ENCODE measurements at places on chromosomes 6 and 20. TPM values are rescaled to one million over a fixed set of nuclear protein-coding genes. Genes with fewer than 3 reads are reported as not detected.

SMOC2 gene
- not detected for total RNA-seq

HLA-DMB gene
- 78.5 TPM for total RNA-seq

TFAP2A gene
- total RNA-seq = 3.3 TPM

CRIP3 gene
- total RNA-seq = 1.7 TPM

GPR6 gene
- not detected for total RNA-seq

CST2 gene
- not detected for total RNA-seq

VGLL2 gene
- total RNA-seq = not detected

PRR18 gene
- total RNA-seq = 0.13 TPM

SULF2 gene
- not detected for total RNA-seq

WFDC12 gene
- not detected for total RNA-seq

TCP11 gene
- not detected for total RNA-seq

DLK2 gene
- not detected for total RNA-seq

DNA sequence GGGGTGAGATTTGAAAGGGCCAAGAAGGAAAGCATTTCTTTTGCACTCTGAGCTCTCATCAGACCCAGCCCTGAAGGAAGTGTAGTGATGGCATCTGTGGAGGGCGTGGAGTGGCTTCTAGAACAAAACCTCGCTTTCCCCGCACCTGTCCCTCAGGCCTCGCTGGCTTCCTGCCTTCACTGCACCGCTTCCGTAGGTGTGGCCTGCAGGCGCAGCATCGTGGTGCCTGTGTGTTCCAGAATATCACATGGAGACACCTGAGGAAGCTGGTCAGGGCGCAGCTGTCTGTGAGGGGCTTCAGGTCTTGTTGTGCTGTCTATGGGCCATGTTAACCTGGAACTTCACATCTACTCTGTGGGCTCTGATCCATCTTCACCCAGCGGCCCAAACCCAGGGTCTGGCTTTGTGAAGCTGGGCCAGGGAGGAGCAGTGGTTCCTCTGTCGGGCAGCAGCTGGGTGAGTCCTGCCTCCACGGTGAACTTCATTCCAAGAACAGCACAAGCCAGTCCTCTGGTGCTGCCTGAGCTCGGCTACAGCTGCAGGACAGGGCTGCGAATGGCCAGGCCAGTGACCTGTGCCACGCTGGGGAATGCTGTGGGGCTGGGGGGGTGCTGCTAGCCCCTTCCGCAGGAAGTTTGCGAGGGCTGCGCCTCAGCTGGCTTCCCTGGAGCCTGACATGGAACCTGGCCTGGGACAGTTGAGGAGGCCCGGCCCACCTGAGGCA is 40.9 kb downstream of the DSTN start:
- DNase-seq = no peak

- DNase-seq = no peak
Measured at GRCh38 chr6:124028117-124028516, 224.5 kb downstream of the NKAIN2 start.

GRCh38 chr6:42904467-42904866 is 11.4 kb upstream of the PTCRA start:
- no peak for DNase-seq

GRCh38 chr20:48482790-48483189 is 345.0 kb downstream of the PREX1 start:
- DNase-seq = no peak

GRCh38 chr20:61726979-61727378 is 338.7 kb downstream of the TAF4 start:
- DNase-seq = no peak

- DNase-seq = no peak
Measured at GRCh38 chr6:169044381-169045230, 209.0 kb downstream of the THBS2 start.

DNA sequence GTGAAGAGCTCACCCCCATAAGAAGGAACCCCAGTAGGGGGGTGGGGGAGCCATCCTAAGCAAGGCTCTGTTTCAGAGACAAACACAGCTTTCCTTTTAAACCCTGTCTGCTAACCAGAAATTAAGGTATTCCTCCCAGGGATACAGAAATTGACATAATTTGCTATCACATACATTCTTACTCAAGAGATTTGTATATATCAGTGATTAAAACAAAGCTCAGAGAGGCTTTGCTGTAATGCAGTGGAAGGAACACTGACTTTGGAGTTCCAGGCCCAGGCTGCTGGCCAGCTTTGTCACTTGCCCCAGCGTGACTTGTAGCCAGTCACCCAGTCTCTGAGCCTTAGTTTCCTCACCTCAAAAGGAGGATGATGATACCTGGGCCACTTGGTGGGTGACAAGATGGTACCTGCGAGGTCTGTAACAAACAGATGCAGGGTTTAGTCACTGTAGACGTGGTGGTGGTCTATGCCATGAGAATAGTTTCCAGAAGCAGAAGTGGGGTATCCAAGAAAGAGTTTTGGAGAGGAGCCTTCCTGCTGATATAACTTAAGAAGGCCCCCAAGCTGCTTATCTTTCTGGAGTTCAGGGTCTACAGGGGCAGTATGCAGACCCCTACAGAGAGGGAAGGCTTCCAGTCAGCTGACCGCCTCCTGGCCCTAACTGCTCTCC is 3.2 kb upstream of the FOXF2 start:
- no peak for DNase-seq

- no peak for DNase-seq
Measured at GRCh38 chr6:167266830-167267555, 24.1 kb upstream of the UNC93A start.

- DNase-seq = no peak
Measured at GRCh38 chr6:167977717-167978467, 19.6 kb upstream of the KIF25 start.

- DNase-seq = no peak
Measured at GRCh38 chr20:62304331-62305148, 1.7 kb downstream of the ADRM1 start.

DNA sequence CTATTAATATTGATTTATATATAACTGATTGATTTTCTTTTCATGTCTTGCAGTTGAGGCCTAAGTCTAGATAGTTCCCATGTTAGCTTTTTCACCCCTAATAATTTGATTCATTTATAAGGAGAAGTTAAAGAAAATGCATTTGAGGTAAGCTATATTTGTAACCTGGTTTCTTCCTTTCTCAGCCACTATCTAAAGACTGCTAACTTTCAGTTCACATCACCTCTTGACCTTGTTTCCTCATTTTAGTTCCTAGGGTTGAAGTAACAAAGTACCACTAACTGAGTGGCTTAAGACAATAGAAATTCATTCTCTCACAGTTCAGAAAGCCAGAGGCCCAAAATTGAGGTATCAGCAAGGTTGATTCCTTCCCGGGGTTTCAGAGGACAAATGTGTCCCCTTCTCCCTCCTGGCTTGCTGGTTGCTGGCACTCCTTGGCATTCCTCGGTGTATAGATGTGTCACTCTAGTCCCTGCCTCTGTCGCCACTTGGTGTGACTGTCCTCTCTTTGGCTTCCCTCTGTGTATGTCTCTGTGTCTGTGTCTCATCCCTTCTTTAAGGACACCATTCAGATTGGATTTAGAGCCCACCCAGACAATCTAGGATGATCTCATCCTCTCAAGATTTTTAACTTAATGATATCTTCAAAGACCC is 55.9 kb upstream of the C20orf144 start:
- peak; percentile 66 for DNase-seq

GRCh38 chr20:2165871-2166270 is 64.2 kb downstream of the STK35 start:
- no peak for DNase-seq

DNA sequence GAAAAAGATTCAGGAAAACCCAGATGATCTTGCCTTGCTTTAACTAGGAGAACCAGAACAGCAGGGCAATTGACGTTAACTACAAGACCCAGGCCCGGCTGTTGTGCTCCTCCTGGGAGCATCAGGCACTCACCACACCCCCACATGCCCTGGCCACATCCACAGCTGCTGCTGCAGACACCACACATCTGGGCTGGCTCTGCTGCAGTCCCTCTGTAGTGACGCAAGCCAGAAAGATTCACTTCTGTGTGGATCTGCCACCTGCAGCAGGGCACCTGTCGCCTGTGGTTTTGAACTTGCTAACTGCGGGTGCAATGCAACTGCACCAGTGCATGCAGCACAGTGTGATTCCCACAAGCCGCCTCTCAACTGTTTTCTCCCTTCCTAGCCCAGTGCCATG is 228.8 kb downstream of the SYNDIG1 start:
- peak; percentile 35 for DNase-seq

- DNase-seq = no peak
Measured at GRCh38 chr6:100810015-100810414, 71.1 kb downstream of the ASCC3 start.

DNA sequence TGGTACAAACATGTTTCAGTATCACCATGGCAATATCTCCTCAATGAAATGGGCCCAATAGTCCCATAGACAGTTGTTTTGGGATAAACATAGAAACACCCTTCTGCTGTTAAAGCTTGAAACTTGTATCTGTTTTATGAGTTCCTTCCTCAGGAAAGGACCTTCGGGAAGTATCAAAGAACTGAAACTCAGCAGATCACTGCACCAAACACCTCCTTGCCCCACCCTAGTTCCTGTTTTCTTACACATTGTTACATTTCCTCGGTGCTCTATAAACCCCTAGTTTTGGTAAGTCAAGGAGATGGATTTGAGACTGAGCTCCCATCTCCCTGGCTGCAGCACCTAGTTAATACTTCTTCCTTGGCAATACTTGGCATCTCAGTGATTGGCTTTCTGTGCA is 73.8 kb upstream of the ECI2 start:
- DNase-seq = peak; percentile 29

DNA sequence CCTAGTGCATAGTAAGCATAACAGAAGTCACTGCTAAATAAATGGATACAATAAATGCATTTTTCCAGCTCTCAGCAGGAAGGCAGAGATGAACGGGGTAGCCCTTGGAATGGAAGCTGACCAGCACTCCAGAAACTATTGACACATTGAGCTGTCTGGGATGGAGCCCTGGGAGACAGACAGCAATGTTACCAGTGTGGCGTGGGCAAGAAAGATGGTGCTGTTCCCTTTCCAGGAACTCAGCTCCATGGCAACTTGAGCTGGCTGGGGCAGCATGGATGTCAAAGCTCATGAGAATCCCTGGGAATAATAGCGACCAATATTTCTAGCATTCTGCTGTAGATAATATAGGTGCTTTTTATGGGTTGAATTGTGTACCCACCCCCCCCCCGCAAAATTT is 104.3 kb upstream of the PTPRT start:
- DNase-seq = no peak

- no peak for DNase-seq
Measured at GRCh38 chr6:137148306-137149034, 25.0 kb downstream of the IL22RA2 start.

GRCh38 chr6:7933794-7934193 is 23.2 kb upstream of the TXNDC5 start:
- peak; percentile 18 for DNase-seq

DNA sequence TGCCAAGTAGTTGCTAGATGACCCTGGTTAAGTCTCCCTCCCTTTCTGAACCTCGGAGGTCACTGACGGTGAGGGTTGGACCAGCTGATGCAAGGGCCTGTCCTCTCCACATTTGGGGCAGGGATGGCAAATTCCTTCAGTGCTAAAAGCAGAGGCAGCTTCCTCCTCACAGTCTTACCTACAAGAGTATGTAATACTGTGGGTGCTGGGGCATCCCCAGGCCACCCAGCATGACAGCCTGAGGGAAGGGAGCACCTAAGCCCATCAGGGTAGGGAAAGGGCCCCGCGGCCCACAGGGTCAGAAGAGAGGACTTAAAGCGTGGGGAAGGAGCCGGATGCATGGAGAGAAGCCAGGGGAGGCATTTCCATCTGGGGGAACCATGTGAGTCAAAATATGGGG is 38.0 kb downstream of the TGM3 start:
- no peak for DNase-seq

GRCh38 chr20:46970937-46971630 is 76.4 kb downstream of the EYA2 start:
- DNase-seq = peak; percentile 72

- DNase-seq = no peak
Measured at GRCh38 chr20:12969071-12969669, 39.6 kb upstream of the SPTLC3 start.

GRCh38 chr20:41007481-41007880 is 21.1 kb upstream of the TOP1 start:
- DNase-seq = no peak

DNA sequence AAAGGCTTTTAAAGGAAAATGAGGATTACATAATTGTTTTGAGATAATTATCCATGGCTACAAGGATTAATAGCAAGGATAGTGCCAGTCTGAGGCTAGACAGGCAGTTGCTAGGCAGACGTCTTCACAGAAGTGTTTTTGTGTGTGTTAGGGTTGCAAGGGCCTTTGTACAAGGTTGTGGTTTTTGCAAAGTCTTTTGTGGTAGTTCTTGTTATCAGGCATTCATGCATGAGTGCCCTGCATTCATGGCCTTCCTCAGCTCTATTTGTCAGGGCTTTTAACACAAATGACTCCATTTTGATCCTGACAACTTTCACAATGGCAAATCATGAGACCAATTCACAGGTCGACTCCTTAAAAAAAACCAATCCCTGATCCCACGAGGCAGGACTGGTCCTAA is 68.1 kb upstream of the TXNDC5 start:
- DNase-seq = peak; percentile 52

DNA sequence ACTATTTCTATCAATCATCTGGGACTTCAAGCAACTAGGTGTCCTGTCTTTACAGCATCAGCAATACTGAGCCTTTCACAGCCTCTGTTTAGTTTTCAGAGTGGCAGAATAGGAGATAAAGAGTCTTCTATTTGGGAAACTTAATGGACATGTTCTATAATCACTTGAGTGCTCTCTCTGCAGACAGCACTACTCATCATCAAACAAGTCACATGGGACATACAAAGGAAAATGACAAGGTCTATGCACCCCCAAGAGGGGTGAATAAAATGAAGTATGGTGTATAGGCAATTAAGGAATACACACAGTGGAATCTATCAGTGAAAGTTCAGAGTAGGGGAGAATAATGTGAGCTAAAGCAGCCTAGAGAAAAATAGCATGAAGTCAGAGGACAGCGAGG is 237.8 kb upstream of the THEMIS start:
- DNase-seq = no peak

DNA sequence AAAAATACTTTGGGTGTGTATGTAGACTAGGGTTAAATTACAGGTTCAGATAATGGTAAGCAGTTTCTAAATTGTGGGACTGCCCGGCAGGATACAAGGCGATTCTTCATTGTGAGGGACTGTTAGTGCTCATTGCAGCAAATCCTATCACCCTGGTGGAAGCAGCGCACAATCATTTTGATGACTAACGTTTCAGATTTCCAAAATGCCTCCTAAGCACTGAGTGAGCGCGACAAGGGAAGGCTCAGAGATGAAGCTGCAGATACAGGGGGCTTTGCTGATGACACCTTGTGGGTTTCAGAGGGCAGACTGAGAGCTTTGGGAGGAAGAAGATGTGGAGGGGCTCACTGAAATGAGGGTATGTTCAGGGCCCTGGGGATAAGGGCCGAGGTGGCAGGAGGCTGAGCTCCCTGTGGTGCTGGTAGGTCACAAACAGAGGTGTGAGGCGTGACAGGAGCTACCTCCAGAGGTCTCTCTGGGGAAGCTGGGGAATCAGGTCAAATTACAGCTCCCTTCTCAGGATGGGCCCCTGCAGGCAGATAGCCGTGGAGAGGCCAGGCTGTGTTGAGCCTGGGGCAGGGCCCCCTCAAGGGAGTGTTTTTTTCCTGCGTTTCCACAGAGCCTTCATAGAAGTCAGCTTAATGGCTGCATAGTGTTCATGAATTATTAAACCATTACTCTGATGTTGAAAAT is 84.5 kb upstream of the FYN start:
- DNase-seq = no peak

Measured in OCI-LY7 (cell line).